ENCODE measurements at places on chromosomes 3 and 15.

GRCh38 chr3:123140550-123140949 is 61.2 kb upstream of the SEC22A start:
- no peaks in the 10 kb centered on the region for H3K27me3 ChIP-seq
- no peak overlapping the region for H3K4me3 ChIP-seq
- DNase-seq, result no peak
- no peak overlapping the region for H3K27ac ChIP-seq

GRCh38 chr3:43222590-43222989 is 63.8 kb upstream of the SNRK start:
- H3K4me1 ChIP-seq, result no peaks in the 10 kb centered on the region
- no peaks in the 10 kb centered on the region for H3K36me3 ChIP-seq
- H3K27ac ChIP-seq, result no peak overlapping the region
- H3K4me3 ChIP-seq, result no peak overlapping the region

DNA sequence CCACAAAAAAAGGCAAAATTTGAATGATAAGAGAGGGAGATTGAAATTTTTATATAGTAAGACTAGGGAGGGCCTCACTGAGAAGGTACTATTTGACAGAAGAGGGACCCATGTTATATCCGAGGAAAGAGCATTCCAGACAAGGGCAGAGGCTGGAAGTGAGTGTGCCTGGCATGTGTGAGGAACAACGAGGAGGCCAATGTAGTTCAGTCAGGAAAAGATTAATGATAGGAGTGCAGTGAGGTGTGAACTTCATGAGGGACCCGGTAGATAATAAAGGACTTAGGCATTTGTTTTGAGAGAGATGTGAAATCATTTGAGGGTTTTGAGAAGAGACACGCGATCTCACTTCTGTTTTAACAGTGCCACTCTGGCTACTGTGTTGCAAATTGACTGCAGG is 36.3 kb downstream of the ASTE1 start:
- no peaks in the 10 kb centered on the region for H3K4me1 ChIP-seq
- peak overlapping the region; percentile 26 for H3K27ac ChIP-seq
- no peaks in the 10 kb centered on the region for H3K27me3 ChIP-seq
- peak; percentile 46 for DNase-seq

DNA sequence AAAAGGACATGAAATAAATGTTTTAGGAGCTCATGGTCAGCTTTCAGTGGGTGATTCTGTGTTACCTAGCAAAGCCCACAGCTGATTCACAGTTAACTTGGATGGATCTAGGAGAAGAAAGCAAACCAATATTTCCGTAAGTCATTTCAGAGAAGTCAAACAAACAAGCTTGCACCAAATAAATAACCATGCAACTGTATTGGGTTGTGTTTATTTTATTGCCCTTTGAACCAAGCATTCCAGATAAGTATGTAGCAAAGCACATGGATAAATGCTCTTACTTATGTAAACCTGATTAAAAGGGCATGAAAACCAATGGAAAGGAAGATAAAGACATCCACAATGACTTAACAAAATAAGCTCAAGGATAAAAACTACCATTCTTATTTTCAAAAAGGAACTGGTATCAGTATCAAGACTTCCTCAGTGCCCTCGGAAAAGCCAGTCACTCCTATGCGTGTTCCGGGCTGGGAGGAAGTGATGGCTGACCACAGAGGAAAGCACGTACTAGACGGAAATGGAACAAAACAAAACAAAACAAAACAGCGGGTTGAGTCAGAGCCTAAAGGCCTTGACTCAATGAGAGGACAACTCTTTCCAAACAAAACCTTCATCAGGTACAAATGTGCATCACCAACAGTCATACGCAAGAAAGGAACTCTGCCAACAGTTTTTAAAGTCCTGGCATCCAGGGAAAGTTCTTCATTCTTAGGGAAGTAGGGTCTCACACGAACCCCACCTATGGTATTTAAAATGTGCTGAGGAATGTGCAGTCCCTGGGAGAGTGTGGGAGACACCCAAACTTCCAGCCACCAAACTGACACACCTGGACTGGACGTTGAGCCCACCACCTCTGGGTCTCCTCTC is 103.3 kb downstream of the SNRK start:
- DNase-seq, result no peak
- H3K27me3 ChIP-seq, result no peaks in the 10 kb centered on the region
- H3K4me3 ChIP-seq, result no peak overlapping the region
- no peaks in the 10 kb centered on the region for H3K36me3 ChIP-seq
- H3K27ac ChIP-seq, result no peak overlapping the region
- H3K4me1 ChIP-seq, result no peaks in the 10 kb centered on the region

All from testis (tissue), 5 donors.